Activated CD4-positive, alpha-beta memory T cell treated with anti-CD3 and anti-CD28 coated beads for 36 hours (primary cell): ENCODE measurements at places on chromosomes 7 and 10. TPM values are rescaled to one million over a fixed set of nuclear protein-coding genes. Genes with fewer than 3 reads are reported as not detected.

SLC13A1 gene
- total RNA-seq = not detected

SPDYE8 gene
- not detected for total RNA-seq

GRCh38 chr7:525740-526139 lies 6.1 kb upstream of the PDGFA start:
- no peak for DNase-seq

DNA sequence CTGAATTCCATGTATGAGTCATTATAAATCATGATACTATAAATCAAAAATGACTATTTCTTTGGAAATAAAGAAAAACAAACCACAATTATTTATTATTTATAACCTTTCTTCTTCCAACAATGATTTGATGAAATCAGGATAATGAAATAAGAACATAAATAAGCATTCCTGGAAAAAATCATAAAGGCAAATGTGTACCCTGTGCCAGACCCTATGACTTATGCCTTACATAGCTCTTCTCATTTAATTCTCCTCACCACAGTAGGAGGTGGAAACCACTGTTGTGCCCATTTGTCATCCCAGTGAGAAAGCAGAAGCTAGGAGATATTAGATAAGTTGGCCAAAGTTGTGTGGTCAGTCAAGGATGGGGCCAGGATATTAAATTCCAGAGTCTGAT lies 255.1 kb downstream of the DOCK4 start:
- DNase-seq = no peak

DNA sequence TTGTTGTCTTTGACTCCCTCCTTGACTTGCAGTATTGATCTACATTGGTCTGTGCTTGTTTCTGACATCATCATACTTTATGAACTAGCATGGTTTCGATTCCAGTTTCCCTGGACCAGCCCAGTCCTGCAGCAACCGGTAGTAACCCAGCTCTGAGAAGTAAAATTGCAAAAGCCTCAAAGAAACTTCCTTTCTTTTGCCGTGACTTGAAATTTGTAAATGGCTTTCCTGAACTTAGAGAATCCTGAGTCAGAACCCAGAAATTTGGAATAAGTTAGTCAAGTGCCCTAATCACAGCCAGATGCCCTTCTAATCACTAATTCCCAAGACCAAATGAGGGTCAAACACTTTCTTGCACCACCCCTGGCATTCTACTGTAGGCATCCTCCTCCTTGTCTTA lies 15.0 kb downstream of the TAS2R60 start:
- no peak for DNase-seq

DNA sequence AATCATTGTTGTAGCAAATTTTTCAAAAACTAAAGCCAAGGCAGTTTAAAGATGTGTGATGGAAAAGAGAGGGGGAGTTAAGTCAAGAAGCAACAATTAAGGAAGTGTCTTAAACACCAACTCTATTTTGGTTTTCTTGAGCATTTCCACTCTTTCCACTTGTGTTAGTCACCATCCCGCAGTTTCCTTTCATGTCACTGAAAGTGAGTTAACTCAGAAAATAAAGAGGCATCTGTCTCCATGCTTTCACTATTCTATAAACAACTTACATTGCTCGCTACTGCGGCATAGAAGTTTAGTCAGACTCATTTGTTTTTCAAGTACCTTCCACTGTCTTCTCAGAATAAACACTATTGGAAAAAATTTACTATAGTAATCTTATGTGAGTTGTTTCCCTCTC lies 284.9 kb upstream of the SEMA3D start:
- no peak for DNase-seq

GRCh38 chr7:2387897-2388636 lies 15.3 kb upstream of the CHST12 start:
- DNase-seq = no peak

CDHR3 gene
- 0.85 TPM for total RNA-seq

DNA sequence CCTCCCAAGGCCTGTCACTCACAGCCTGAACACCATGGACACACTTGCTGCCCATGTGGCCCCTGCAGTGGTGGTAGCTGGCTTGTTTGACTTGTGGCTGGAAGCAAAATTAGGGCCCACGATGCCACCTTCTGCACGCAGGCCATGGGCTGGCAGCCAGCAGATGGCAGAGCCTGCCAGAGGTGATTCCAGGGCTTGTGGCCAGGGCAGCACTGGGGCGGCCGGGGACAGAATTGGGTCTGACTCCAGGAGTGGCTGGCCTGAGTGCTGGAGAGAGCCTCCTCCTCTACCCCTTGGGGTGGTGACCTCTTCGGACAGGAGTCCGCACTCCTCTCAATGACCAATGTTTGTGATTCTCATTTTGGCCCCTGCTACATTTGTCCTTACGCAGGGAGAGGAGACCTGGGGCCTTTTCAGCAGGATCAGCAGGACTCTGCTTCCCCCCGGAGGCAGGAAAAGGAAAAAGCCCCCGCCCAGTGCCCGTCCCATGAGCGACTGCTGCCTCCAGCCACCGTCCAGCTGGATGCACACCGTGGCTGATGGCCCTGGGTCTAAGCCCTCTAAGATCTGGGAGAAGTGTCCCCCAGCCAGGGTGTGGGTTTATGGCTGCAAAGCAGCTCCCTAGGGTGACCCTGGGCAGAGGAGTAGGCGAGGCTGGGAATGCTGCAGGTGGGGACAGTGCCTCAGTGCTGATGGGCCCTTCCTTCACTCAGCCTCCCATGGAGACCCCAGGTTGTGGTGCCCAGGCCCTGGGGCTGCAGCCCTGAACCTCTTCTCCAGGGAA lies 26.5 kb downstream of the DNAJB12 start:
- peak; percentile 55 for DNase-seq
